ENCODE measurements at places on chromosomes 11 and 22. TPM values are rescaled to one million over a fixed set of nuclear protein-coding genes. Genes with fewer than 3 reads are reported as not detected.

DNA sequence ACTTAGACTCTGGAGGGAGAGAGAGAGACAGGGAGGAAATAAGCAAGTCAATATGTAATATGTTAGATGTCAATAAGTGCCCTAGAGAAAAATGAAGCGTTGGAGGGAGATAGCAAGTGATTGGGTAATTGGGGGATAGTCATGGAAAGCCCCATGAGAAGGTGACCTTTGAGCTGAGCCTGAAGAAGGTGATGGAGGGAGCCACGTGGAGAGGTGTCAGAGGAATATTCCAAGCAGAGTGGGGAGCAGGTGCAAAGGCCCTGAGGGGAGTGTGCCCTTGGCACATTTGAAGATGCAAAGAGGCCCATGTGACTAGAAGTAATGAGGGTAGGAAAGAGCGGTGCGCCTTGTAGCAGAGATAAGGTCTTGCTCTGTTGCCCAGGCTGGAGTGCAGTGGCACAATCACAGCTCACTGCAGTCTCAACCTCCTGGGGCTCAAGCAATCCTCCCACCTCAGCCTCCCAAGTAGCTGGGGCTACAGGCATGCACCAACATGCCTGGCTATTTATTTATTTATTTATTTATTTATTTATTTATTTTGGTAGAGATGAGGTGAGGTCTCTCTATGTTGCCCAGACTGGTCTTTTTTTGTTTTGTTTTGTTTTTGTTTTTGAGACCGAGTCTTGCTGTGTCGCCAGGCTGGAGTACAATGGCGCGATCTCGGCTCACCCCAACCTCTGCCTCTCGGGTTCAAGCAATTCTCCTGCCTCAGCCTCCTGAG, 2.1 kb downstream of the LHFPL7 start:
- DNase-seq = no peak

The PLCB3 gene
- 9.6 TPM for total RNA-seq

- no peak for DNase-seq
Observed at GRCh38 chr11:117226388-117227385, 5.2 kb downstream of the PCSK7 start.

DNA sequence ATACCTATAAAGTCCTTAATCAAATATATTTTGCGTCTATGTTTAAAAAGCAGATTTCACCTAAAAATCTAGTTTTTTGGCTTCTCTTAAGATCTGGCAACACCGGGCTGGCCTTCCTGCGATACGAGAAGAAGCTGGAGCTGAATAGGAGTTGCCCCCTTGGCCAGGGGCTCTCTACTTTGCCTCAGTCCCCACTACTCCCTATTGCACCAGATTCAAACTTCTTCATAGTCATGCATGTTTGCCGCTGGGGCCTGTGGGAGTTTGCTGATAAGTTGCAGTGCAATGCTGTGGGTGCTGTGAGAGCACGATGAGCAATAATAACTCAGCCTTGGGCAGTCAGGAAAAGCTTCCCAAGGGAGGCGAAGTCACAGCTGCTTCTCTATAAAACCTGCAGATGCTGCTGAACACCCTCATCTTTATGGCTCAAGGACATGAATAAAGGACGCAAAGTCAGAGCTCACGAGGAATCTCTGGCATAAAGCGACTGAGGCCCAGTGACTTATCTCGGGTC, 15.2 kb upstream of the EIF3D start:
- DNase-seq = no peak

The MOGAT2 gene
- not detected for total RNA-seq

The HEPN1 gene
- total RNA-seq = not detected

The IGSF22 gene
- total RNA-seq = 1.1 TPM

DNA sequence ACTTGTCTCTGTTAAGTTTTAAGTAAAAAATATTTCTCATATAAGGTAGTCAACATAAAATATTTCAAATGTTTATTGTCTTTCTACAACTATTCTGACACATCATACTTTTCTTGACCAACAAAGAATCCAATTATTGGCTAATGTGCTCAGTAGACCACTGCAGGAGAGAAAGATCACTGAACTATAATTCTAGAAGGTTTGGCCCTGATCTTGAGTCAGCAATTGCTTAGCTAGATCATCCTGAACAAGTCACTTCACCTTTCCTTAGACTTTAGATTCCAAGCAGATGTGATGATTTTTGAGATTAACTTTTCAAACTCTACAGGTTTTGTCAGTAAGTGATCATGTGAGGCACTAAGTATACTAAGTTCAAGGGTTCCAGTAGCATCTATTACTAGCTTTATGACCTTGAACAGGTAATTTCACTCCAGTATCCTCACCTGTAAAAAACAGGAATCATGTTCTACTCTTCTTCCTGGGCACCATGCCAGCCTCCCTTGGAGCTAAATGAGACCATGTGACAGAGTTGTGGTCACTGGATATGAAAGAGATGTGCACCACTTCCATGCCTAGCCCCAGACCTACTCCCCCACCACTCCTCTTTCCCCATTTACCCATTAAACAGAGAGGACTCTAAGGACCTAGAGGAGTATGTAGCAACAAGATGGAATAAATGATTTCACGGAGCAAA, 17.3 kb downstream of the PGM2L1 start:
- no peak for DNase-seq

The FXYD2 gene
- 1.6 TPM for total RNA-seq

DNA sequence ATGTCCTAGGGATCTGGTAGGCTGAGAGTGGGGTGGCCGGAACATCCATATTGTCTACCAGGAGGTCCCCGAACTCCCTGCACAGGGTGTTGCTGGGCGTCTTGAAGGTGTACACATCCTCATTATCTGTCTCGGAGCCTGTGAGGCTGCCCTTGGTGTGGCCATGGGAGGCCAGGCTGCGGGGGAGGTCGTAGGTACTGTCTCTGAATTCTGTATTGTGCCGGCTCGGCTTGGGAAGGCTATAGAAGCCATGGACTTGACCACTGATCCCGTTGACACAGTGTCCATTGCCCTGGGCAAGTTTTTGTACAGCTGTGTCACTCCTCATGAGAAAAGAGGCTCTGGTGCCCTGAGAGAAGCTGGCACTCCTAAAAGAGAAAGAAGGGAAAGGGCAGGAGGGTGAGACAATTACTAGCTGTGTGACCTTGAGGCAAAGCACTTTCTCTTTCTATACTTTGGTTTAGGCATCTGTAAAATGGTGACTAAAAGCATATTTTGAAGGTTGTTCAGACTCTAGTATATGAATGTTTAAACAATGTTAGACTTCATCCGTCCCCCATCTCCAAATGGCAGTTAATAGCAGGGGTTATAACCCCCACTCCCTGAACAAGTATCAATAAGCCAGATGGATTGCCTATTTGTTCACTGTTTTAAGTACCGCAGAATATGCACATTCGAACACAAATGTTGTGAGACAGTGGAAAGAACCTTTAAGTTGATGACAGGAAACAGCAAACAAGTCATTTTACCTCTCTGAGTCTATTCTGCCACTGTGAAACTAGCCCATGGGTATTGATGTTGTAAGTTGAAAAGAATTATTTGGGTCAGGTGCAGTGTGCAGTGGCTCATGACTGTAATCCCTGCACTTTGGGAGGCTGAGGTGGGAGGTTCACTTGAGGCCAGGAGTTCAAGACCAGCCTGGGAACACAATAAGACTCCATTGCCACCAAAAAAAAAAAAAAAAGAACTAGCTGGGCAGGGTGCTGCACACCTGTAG, 38.3 kb downstream of the USP35 start:
- no peak for DNase-seq

The OR2AT4 gene
- total RNA-seq = not detected

DNA sequence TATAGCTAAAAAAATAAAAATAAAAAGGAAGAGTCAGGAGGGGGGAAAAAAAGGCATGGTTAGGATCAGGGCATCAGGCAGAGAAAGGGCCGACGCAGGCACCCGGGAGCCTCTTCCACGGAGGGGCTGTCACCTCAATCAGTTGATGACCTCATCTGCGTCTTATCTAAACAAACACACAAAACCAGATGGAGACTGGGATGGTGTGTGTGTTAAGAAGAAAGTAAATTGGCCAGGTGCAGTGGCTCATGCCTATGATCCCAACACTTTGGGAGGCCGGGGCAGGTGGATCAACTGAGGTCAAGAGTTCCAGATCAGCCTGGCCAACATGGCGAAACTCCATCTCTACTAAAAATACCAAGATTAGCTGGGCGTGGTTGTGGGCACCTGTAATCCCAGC, 63.6 kb downstream of the DHCR7 start:
- no peak for DNase-seq

The OR10G7 gene
- not detected for total RNA-seq

The APOL1 gene
- total RNA-seq = 25.6 TPM

The RAG1 gene
- total RNA-seq = 1.2 TPM

GRCh38 chr11:88068848-88069554, 106.2 kb downstream of the RAB38 start:
- DNase-seq = no peak

All from cardiac septum (tissue), 1 donor.